Vagina (tissue), 2 donors: ENCODE measurements at places on chromosomes 16 and 17. TPM values are rescaled to one million over a fixed set of nuclear protein-coding genes. Genes with fewer than 3 reads are reported as not detected.
A peak's percentile ranks its signal among the peaks of the same experiment; 100 is the strongest.

- H3K4me3 ChIP-seq: no peak overlapping the region
- no peaks in the 10 kb centered on the region for H3K27me3 ChIP-seq
- H3K4me1 ChIP-seq: no peaks in the 10 kb centered on the region
- no peak for DNase-seq
- no peak overlapping the region for H3K27ac ChIP-seq
These were observed 55.7 kb upstream of the HAS3 start for GRCh38 chr16:69049603-69050375.

Gene CD79B
- total RNA-seq: 3.9 TPM

DNA sequence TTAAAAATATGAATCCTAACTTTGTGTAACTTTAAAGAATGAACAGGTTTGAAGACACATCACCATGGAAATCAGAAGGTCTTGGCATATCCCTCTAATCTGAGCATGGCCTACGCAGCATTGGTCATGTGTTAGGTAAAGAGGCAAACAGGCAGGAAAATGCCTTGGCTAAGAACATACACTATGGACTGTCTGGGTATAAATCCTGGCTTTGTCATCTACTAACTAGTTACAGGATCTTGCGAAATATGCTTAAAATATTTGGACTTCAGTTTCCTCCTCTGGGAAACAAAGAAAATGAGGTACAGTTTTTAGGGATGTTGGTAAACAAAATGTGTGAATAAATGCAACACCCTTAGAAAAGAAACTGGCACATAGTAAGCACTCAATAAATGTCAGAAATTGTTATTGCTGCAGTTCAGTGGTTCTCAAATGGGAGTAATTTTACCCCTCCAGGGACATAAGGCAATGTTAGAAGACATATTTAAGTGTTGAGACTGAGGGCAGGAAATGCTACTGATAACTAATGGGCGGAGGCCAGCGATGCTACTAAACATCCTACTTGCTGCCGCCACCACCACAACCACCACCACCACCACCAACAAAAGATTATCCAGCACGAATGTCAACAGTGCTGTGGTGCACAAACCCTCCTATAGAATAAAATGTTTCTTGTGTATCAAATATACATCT, 770.8 kb upstream of the SOX9 start:
- no peaks in the 10 kb centered on the region for H3K4me1 ChIP-seq
- H3K27me3 ChIP-seq: no peaks in the 10 kb centered on the region
- H3K36me3 ChIP-seq: no peaks in the 10 kb centered on the region
- no peak overlapping the region for H3K27ac ChIP-seq
- no peak overlapping the region for H3K4me3 ChIP-seq

- no peak overlapping the region for H3K27ac ChIP-seq
- no peak for DNase-seq
- no peaks in the 10 kb centered on the region for H3K27me3 ChIP-seq
- H3K4me1 ChIP-seq: peaks cover 72% of the 10 kb centered on the region
- no peak overlapping the region for H3K4me3 ChIP-seq
These were observed 2.2 kb downstream of the RAB26 start for GRCh38 chr16:2150418-2151187.

DNA sequence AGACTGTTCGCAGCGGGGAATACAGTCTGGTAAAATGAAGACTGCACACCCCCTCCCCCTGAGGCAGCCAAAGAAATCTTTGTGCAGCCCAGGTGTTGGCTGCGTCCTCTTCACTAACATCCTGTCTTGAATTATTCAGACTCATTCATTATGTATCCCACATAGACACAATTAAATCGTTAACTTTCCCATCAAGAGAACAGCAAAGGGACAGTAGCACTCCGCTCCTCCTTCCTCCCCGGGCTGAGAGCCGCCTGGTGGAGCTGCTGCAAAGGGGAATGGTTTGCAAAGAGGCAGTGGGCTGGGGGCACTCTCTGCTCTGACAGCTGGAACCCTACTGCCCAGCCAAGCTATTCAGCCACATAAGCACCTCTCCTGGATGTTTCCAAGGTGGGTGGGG, 290.0 kb upstream of the SOX9 start:
- H3K4me1 ChIP-seq: no peaks in the 10 kb centered on the region
- no peak for DNase-seq
- no peaks in the 10 kb centered on the region for H3K27me3 ChIP-seq

GRCh38 chr17:34579017-34579946, at the start of gene TMEM132E:
TMEM132E (plus strand) TSS chr17:34579582; CDS start chr17:34581077, 1,495 bp downstream.
- H3K4me3 ChIP-seq: peak within 1 kb of the TSS; percentile 49
- H3K27me3 ChIP-seq: peaks cover 17% of the 10 kb centered on the region
- no peak within 1 kb of the TSS for H3K27ac ChIP-seq
- DNase-seq: no peak
- no peaks in the 10 kb centered on the region for H3K36me3 ChIP-seq

- H3K27ac ChIP-seq: no peak overlapping the region
- DNase-seq: no peak
- H3K4me1 ChIP-seq: peaks cover 3% of the 10 kb centered on the region
- no peak overlapping the region for H3K4me3 ChIP-seq
- peaks cover 27% of the 10 kb centered on the region for H3K36me3 ChIP-seq
These were observed 20.8 kb downstream of the NPRL3 start for GRCh38 chr16:117379-118365.

GRCh38 chr17:56694825-56695224, 101.3 kb downstream of the NOG start:
- no peak overlapping the region for H3K27ac ChIP-seq
- H3K27me3 ChIP-seq: no peaks in the 10 kb centered on the region
- H3K4me1 ChIP-seq: peaks cover 14% of the 10 kb centered on the region
- DNase-seq: no peak
- no peaks in the 10 kb centered on the region for H3K36me3 ChIP-seq

DNA sequence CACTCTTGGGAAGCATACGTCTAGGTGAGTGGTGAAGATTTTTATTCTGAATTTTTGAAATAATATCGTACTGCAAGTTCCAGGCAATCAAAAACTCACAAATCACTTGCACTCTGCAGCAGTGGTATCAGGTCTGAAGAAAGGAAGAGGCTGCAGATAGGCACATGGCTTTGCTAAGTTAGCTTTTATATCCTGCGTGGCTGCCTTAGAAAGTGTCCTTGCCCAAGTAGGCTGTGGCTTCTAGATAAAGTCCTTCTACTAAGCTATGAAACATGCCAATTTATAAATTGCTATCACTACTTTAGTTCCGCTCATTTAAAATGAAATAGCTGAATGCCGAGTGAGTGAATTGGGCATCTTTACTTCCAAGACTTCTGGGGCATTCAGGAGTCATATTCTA, 17.9 kb downstream of the WWOX start:
- no peaks in the 10 kb centered on the region for H3K4me1 ChIP-seq
- H3K36me3 ChIP-seq: peaks cover 17% of the 10 kb centered on the region
- DNase-seq: no peak
- H3K27me3 ChIP-seq: no peaks in the 10 kb centered on the region

DNA sequence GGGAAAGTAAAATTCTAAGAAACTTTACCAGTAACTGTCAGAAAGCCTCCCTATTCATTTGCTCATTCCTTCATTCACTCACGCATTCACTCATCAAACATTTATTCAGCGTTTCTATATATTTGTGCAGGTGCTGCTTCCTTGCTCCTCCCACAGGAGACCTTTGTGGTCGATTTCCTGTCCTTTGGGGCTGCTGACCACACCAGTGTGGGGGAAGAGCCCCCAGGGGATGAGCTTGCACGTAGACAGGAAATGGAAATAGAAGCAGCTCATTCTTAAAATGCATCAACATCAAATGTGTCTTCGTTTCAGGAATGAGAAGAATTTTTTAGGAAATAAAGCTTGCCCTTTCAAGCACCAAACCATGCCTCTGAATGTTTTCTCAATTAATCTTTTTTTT, 9.6 kb downstream of the PIK3R6 start:
- H3K27me3 ChIP-seq: no peaks in the 10 kb centered on the region
- H3K4me3 ChIP-seq: no peak overlapping the region
- no peak for DNase-seq
- H3K27ac ChIP-seq: no peak overlapping the region

DNA sequence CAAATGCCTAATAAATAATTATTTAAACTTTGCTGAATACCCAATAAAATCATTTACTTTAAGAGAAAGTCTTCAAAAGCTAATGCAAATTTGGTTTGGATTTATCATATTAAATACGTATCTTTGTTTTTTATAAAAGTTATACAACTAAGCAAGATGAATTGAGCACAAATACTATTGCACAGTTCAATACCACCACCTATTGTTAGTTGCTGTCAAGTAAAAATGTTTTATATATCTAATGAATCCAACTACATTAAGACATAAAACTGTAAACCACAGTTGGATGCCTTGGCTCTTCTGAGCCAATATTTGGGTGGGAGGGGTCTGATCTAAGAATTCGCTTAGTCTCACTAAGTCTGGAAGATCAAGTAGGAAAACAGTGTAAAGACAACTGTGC, 7.7 kb downstream of the FBXL20 start:
- no peak overlapping the region for H3K27ac ChIP-seq
- no peak for DNase-seq
- no peaks in the 10 kb centered on the region for H3K27me3 ChIP-seq
- no peak overlapping the region for H3K4me3 ChIP-seq
- H3K36me3 ChIP-seq: no peaks in the 10 kb centered on the region

DNA sequence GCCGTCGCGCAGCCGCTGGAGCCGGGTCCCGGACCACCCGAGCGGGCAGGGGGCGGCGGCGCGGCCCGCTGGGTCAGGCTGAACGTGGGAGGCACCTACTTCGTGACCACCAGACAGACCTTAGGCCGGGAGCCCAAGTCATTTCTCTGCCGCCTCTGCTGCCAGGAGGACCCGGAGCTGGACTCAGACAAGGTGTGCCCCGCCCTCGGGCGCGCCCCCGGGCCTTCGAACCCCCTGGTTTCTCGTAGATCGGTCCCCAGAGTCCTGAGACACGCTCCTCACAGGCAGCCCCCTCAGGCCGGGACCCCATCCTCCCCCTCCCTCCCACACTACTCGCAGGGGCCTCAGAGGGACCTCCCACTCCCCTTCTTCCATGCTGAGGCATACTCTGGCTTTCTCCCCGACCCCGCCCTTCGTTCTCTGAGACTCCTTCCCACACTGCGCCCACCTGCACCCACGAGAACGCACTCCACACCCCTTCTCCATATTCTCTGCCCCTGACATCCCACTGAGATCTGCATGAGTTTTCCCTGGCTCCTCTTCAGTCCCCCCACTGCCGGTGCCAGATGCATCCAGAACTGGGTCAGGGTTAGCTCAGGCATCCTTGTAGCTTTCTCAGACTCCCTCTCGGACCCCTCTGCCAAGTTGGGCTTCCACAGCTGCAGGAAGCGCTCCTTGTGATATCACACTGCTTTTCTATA, 523 bp downstream of the KCTD2 start:
- H3K4me1 ChIP-seq: peaks cover 36% of the 10 kb centered on the region
- peak overlapping the region; percentile 95 for H3K27ac ChIP-seq
- H3K27me3 ChIP-seq: no peaks in the 10 kb centered on the region
- no peak for DNase-seq

- H3K27ac ChIP-seq: no peak overlapping the region
- H3K27me3 ChIP-seq: no peaks in the 10 kb centered on the region
- H3K4me3 ChIP-seq: no peak overlapping the region
- H3K4me1 ChIP-seq: no peaks in the 10 kb centered on the region
- DNase-seq: no peak
These were observed 182.5 kb downstream of the IRX5 start for GRCh38 chr16:55113210-55113609.

DNA sequence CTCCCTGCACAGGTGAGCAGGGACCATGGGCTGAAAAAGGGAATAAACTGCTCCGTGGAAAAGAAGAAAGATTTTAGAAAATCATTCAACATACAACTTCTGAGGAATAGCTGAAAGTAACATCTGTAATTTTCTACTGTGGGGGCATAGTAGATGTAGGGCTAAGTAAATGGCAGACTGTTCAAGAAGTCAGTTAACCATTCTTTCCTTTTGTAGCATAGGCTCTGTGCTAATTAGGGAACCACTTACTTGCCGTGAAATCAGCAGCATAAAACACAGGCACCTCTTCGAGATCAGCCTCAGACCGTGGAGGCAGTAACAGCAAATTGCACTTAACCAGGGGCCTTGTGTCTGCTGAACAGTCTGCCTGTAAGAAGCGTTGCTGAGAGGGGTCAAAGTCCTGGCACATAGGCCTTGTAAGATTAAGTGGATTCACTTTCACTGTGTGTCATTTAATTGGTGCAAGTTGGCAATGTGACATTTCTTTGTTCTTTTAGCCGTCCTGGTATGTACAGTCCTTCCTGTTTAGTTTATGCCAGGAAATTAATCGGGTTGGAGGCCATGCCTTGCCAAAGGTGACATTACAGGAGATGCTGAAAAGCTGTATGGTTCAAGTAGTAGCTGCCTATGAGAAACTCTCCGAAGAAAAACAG, 10.4 kb downstream of the COG1 start:
- DNase-seq: no peak
- H3K27ac ChIP-seq: no peak overlapping the region
- no peaks in the 10 kb centered on the region for H3K4me1 ChIP-seq
- no peaks in the 10 kb centered on the region for H3K27me3 ChIP-seq

- no peak overlapping the region for H3K4me3 ChIP-seq
- no peaks in the 10 kb centered on the region for H3K27me3 ChIP-seq
- no peak for DNase-seq
- H3K36me3 ChIP-seq: no peaks in the 10 kb centered on the region
- H3K27ac ChIP-seq: no peak overlapping the region
These were observed 198.4 kb downstream of the COPRS start for GRCh38 chr17:31660684-31661083.

DNA sequence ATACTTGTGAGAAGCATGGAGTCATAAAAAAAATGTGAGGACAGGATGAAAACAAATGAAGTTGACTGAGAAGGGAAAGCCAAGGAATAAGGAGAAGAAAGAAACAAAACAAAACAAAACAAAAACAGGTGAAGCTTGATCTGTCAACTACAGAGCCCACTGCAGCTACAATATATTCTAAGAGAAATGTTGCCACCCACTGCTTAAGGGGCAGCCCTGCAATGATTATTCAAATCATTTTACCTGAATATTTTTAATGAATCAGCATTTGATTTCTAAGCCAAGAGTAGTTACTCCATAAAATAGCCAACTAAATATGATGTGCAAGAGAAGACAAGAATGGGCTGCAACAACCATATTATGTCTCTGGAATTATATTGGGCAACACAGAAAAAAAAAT, 252.0 kb upstream of the KIF2B start:
- no peaks in the 10 kb centered on the region for H3K27me3 ChIP-seq
- no peak overlapping the region for H3K27ac ChIP-seq
- no peak overlapping the region for H3K4me3 ChIP-seq
- no peak for DNase-seq

Gene RDM1
- 0.49 TPM for total RNA-seq

DNA sequence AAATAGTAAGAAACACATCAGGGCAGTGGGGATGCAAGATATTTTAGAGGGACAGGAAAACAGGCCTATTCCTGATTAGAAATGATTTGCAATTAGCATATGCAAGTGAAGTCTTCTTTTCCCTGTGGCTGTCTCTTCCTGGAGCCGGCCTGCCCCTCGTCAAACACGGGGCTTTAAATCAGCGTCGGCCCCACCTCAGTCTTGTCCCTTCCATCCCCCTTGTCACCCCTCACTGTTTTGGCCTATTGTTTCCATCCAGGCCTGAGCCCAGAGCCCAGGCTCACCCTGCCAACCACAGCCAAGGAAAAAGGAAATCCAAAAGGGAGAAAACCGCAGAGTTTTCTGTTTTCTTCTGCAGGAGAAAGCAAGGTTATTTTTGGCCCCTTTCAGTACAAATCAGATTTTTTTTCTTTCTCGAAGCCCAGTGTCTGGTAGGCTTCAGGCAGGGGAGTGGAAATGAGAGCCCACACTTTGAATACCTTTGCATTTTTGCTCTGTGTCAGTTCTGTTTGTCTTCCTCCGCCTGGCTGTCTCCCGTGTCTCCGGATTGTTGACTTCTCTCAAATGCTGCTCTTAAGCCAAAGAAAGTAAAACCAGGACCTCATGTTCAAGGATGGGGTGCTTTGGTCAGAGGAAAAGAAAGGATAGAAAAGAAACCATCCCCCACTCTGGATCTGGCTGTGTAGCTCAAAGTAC, 399.9 kb upstream of the CDH11 start:
- no peak for DNase-seq
- H3K4me3 ChIP-seq: no peak overlapping the region
- H3K4me1 ChIP-seq: no peaks in the 10 kb centered on the region
- no peak overlapping the region for H3K27ac ChIP-seq
